Left ventricle myocardium superior (tissue), 1 donor: ENCODE measurements at places on chromosomes 7 and 10.

DNA sequence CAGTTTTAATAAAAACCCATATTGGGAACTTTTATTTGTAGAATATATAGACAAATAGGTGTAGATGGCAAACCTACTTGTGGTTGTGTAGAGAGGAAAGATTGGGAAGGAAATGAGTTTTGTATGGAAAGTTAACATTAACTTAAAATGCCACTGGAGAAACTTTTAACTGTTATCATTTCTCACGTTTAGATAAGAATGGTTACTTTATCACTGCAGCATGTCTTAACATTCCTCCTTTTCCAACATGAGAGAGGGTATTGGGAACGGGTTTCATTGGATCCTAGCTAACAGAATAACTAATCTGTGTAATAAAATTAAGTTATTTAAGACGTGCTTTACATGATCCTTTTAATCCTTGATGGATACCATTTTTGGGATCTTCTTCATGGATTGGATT is 1.8 kb downstream of the LUC7L2 start:
- DNase-seq, result no peak

DNA sequence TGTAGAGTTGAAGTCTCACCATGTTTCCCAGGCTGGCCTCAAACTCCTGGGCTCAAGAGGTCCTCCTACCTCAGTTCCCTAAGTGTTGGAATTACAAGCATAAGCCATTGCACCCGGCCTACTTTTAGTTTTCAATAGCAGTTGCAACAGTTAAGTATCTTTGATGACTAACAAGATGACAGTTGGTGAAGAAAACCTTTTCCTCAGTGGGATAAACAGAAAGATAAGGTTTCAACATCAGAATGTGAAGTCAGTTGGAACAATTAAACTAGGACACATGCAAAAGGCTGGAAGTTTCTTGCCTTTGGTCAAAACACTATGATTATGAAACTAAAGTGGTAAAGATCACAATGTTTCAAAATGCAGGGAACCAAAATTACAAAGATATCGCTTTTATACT is 169.2 kb downstream of the ZNF438 start:
- DNase-seq, result no peak

DNA sequence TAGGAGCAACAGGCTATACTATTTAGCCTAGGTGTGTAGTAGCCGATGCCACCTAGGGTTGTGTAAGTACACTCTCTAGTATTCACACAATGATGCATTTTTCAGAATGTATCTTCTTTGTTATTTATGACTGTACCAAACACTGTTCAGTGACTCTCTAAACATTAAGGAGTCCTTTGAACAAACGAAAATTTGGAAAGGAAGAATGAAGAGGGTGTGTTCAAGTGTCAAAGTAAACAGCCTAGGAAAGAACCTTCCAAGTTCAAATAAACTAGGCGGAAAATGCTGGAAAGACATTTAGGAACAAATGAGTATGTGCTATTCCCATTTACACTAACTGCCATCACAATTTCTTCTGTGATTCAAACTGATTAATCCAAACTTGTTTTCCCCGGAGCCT is 142.4 kb downstream of the CHCHD3 start:
- DNase-seq, result no peak

- DNase-seq, result no peak
Measured at GRCh38 chr10:53827261-53827660, 973.8 kb downstream of the PCDH15 start.

DNA sequence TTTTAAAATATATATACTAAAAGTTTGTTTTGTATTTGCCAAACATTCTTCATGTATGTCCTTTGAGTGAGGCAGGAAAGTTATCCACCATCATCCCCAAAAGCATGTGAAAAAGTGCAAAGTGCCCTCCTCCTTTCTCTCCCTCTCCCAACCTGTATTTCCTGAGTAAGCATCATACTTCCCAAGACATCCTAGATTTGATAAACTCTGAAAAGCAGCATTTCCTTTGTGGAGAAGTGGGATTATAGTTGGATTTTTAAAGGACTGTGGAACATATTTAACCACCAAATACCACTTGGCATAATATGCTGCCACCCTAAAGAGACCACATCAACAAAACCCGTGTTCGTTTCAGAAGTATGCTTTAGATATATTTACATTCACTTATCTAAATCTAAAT is 36.9 kb downstream of the NET1 start:
- DNase-seq, result no peak

- DNase-seq, result no peak
Measured at GRCh38 chr7:63042730-63043511, 955.7 kb upstream of the ZNF722 start.

- DNase-seq, result no peak
Measured at GRCh38 chr7:851204-851603, 18.9 kb downstream of the SUN1 start.

DNA sequence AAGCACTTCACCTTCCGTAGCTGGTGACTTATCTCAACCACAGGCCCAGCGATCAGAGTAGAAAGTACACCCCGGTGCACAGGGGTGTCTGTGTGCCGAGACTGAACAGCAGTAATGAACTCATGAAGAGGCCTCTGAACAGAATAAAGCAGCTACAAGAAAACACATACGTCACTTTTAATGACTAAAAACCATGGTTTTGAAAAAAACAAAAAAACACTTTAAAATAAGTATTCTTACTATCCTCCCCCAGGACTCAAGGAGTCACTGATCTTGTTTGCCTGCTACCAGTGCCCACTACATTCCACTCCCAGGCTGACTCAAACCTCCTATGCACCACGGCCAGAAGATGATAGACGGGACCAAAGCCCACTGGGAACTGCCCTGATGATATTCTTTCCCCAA is 53.8 kb downstream of the NCAPG2 start:
- DNase-seq, result no peak

DNA sequence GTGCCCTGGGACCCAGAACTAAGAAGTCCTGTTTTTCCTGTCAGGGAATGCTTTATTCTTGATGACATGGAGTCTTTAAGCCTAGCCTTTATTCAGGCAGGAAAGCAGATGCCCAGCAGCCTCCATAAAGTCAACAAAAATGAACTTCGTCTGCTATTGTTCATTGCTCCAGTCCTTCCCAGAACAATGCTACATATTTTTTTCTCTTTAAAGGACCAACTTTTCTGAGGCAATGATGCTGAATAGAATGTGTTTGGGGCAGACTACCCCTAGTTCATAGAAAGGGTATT is 47.6 kb upstream of the PDCD4 start:
- DNase-seq, result no peak

DNA sequence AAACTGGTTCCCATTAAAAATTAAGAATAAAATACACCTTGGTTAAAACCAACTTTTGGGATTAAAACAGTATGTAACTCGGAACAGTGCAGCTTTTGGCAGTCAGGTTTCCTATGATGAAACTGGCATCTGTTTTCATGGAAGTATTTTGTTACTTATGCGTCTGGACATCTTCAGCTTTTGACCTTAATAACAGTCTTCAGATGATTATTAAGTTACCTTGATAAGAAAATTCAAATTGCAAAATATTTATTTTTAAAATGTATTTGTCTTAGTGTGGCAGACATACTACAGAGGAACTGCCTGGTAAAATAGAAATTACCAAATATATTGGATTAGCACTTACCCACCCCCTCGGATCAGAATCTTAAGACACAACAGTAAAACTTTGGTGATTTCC is 100.0 kb downstream of the ITGB8 start:
- DNase-seq, result no peak

DNA sequence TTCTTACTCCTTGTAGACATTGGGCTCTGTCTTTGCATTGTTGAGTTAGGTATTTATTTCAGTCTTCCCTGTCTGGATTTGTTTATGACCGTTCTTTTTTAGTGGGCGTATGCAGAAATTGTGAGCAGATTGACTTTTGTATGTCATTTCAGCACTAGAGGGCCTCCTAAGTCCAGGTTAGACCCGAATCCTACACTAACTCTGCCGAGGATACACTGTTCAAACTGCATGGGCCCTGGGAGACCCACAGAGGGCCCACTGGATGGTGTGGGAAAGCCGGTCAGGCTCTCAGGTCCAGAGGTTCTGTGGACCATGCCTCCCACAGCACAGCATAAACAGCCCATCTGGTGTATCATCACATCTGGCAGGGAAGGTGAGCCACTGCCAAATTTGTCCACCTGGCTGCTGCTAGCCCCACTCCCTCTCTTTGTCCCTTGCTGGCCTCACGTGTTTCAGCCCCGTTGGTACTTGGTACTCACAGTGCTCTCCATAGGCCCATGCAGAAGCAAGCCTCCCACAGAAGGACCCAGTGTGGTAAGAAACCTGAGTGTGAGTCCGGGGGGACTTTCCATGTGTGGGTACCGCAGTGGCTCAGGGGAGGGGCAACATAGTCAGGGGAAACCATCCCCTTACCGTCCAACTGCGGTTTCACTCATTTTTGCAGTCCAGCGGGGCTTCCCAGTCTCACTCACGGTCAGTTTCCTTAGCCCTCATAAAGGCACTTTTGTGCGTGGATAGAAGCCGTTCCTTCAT is 112.8 kb downstream of the APBB1IP start:
- DNase-seq, result no peak

DNA sequence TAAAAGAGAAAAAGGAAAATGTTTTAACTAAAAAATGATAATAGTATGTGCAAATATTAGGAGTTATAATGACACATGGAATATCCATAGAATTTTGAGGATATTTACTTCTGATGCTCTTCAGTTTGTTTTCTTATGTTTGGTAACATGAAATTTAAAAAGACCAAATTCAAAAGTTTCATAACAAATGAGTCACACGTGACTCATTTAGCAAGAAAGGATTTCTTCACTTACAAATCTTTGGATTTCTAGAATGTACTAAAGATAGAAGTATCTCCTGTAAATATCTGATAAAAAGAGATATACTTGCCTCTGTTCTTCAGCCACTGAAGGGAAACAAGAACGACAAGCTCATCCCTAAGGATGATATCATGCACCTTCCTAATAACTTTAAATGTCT is 774.5 kb upstream of the LRRTM3 start:
- DNase-seq, result no peak

DNA sequence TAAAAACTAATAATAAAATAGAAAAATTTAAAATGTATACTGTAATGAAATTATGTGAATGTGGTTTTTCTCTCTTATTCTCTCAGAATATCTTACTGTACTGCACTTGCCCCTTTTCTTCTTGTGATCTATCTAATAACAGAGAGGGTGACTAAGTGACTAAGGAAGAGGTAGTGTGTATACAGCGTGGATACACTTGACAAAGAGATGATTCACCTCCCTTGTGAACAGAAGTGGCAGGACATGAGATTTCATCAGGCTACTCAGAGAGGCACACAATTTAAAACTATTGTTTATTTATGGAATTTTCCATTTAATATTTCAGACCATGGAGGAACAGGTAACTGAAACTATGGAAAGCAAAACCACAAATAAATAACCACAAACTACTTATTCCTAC is 806.6 kb upstream of the GHITM start:
- DNase-seq, result no peak

GRCh38 chr7:1059200-1060091 is 15.1 kb downstream of the GPR146 start:
- DNase-seq, result peak; percentile 54

- DNase-seq, result no peak
Measured at GRCh38 chr7:149682038-149682437, 91.3 kb downstream of the ZNF467 start.

GRCh38 chr7:155322530-155322929 is 24.9 kb downstream of the INSIG1 start:
- DNase-seq, result no peak

DNA sequence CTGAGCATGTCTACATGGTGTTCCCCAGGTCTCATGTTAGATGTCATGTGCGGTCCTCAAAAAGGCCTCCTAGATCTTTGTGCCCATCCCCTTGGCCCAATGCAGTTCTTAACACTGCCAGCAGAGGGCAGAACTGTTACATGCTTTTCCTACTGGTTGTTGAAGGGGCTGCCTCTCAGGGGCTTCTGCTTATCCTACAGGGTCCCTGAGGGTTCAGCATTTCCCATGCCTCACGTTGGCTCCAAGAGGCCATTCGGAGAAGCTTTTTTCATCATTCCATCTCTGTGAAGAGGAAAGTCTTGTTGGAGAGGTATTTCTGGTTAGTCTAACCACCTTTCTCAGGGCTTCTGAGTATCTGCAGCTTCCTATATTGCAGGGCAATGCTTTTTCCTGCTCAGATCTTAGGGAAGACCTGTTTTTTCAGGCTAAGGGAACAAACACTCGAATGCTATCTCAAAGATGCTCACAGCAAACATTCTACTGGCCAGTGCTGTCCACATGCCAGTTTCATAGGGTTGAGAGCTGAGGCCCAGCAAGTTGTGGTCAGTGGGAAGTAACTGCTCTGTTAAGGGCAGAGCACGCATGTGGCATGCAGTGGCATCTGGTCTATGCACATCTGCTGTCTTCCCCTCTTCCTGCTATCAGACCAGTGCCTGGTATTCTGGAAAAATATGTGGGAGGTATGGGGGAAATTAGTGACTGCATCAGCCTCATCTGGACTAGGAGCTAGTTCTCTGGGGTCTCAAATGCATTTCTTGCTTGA is 31.5 kb downstream of the MBL2 start:
- DNase-seq, result peak; percentile 37
